GM12892 (cell line): ENCODE measurements at places on chromosomes 5 and 9.

DNA sequence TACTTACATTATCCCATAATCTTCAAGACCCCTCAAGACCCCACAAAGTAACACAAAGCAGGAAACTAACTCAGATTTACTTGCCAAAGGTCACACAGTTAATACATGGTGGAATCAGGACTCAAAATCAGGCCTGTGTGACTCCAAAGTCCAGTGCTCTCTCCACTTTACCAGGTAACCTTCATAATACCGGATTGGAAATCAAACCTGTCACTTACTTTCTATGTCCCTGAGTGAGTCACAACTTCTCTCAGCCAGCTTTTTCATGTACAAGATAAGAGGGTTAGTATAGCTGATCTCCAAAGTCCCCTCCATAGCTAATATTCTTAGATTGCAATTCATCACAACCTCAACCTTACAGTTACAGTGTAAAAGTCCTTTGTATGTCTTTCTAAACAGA is 17.1 kb downstream of the STRBP start:
- no peak for DNase-seq

- DNase-seq = no peak
These were observed 66.2 kb downstream of the SFXN1 start for GRCh38 chr5:175544586-175544985.

- DNase-seq = no peak
These were observed 94.7 kb upstream of the ADAMTSL1 start for GRCh38 chr9:18379073-18379811.

DNA sequence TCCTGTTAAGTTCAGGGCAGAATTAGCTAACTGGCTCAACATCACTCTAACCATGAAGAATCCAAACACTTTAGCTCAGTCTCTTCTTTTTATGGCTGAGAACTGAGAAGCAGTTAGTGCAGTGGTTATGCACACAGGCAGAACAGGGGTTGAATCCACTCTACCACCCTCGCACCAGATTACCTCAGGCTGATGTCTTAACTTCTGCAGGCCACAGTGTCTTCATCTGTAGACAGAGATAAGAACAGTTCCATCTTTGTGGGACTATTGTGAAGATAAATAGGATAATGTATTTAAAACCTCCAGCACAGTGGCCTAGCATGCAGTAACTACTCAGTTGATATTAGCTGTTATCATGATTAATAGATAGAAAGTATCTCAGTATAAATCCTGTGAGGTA is 54.8 kb downstream of the FAM114A2 start:
- no peak for DNase-seq

DNA sequence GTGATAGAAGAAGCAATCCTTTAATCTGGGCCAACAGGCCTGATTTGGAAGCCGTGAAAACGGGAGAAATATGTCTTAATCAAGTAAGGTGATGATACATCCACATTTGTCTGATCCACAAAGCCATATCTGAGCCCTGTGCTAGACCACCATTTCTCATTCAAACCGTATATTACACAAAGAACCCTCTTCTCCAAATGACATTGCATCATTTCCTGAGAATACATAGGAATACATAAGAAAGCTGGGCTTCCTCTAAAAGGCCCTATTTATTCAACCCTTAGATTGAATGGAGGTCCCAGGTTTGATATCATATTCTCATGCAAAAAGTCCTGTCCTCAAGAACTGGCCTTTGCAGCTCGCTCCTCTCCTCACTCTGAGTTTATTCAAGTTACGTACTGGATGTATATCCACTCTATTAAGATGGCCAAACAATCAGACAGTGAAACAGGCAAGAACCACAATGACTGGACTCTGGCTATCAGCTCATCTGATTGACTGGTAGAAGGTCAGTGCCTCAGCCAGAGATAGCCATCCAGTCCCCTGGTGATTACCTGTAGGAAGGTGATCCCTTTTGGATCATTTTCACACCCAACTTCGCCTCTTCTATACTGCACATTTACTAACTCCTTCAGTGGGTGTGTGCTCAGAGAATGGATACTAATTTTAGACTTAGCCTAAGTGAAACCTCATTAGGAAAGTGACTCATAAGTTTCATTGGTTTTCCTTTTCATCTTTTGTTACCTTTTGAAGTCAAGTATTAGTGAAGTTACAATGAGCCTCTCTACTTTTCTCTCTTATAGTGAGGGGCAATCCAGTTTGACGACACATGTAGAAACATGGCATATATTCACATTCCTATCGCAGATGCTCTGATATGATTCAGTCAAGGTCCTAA is 167.6 kb upstream of the WWC1 start:
- peak; percentile 13 for DNase-seq

GRCh38 chr5:77086689-77087483 is at the start of gene ZBED3:
TSS of gene ZBED3 (minus strand) at chr5:77087285. CDS start at chr5:77077878, 9,407 bp downstream.
- peak; percentile 51 for DNase-seq

DNA sequence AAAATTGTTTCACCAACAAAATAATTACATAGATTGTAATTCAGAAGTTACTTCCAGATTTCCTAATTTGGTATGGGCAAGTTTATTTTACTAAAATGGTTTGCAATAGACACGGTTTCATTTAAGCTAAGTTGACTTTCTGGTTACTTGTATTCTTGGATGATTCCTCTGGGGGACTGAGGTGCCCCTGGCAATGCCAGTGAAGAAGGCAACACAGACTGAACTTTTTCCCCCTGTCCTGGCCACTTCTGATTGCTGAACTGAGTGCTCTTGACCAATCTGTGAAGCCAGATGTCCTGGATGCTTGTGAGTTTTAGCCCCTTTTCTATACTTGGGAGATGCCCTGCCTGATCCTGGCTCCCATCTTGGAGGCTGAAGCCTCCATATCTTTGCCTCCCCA is 66.3 kb upstream of the FANCC start:
- DNase-seq = no peak

DNA sequence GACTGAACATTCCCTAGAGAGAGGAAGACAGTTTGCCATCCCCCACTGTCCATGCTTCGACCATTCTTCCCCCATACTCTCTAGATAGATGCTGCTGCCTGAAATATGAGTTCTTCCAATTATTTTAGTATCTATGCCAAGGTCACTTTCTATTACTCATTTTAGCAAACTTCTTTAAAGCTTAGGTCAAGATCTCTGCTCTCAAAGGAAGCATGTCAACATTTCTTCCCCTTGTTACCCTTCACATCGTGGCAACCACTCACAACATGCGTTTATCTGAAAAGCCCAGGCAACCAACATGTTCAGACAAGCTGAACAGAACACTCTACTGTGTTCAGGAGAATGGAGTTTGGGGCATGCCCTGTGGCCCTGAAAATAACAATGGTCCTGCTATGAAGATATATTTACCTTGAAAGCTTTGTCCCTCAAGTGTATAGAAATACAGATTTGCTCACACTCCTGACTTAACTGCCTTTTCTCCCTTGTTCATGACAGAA is 138.4 kb upstream of the KIF2A start:
- DNase-seq = no peak

- no peak for DNase-seq
These were observed 180.0 kb upstream of the PTGER4 start for GRCh38 chr5:40499518-40500273.

GRCh38 chr9:13111778-13112177 is 167.7 kb downstream of the MPDZ start:
- no peak for DNase-seq

DNA sequence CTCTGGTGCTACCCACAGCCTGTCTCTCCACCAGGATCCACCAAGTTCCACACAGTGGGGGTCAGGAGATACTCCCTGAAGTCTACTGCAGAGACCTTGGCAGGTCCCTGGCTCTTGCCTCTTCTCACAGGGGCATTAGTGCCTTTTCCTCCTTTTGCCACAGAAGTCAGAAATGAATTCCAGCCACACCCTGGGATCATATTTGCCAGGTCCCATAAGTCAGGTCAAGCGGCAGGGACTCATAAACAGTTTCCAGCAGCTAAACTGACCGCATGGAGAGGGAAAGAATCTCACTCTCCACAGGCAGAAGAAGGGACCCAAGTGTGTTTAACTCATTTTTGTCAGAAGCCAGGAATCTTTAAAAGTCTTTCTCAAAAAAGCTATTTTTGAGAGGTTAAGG is 13.3 kb upstream of the IFNK start:
- DNase-seq = no peak

GRCh38 chr9:16308645-16309044 is 561.8 kb downstream of the BNC2 start:
- no peak for DNase-seq

- no peak for DNase-seq
These were observed 120.2 kb upstream of the FSTL4 start for GRCh38 chr5:133732536-133732935.

- no peak for DNase-seq
These were observed 154.3 kb downstream of the KDM4C start for GRCh38 chr9:6911901-6912638.

DNA sequence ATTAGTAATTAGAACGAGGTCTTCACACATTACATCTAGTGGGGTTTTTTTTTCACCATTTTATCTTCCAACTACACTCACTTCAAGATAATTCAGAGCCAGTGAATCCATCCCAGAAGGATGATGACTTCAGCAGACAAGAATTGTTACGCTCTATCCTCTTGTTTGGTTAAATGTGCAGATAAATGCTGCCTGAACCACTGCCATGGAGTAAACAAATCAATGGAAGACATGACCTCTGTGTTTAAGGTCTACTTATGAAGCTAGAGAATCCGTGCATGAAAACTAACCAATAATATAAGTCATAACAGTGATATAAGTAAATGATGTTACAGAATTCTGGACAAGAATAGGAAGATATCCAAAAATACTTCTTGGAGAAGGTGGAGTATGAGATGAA is 602.6 kb downstream of the TLR4 start:
- no peak for DNase-seq

DNA sequence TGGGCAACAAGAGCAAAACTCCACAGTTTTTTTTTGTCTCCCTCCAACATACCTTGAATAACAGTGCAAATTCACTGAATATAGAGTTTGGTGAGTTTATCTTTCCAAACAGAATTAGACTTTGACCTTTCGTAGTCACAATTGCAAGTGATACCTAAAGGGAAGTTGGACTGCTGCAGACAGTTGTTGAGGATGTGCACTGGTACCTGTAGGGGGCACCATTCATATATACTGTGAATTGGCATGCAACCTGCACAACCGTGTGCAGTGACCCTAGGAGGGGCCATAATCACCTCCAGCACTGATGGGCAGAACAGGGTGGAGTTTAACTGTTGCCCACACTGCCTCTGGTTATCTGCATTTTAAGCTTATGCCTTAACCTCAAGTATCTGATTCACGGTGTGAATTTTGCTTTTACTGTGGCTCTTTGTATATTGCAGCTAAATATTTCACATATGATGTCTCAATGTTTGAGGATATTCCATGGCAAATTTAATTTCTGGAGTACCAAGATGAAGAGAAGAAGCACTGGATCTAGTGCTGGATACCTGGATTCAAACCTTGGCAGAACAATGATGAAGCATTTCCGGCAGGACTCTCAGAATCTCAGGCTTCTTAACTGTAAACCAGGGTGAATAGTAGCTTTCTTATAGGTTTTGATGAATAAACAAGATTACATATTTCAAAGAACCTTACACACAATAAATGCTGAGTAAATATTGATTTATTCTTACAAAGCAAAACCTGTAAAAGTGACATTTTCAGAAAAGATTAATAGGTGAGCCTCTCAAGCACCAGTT is 144.3 kb downstream of the ACTBL2 start:
- DNase-seq = no peak

DNA sequence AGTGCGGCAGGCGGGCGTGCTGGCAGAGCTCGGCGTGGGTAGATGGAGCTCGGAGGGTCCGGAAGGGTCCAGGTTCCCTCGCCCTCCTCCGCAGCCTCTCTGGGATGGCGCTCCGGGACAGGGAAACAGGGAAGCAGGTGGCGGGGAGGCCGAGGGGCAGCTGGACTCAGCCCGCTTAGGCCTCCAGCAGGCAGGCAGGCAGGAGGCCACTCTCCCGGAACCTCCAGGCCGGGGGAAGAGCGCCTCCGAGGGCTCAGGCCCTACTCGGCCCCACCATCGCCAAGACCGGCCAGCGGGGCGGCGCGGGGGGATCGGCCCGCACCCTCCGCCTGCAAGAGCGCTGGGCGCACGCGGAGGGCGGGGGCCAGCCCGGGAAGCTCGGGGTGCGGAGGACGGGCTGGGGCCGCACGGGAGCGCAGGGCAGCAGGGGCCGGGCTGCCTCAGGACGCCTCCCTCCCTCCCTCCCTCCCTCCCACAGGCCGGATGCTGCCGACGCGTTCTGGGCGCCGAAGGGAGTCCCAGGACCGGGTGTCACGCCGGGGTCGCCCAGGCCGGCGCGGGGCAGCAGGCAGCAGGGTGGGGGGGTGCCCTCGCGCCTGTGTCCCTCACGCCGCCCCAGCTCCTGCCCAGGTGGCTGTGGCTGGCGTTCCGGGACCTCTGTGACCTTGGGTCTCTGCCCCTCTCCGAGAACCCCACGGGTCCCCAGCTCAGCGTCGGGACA is 977 bp downstream of the MGAT4B start:
- peak; percentile 83 for DNase-seq

- no peak for DNase-seq
These were observed 1124.6 kb downstream of the DTWD2 start for GRCh38 chr5:117863586-117864296.

DNA sequence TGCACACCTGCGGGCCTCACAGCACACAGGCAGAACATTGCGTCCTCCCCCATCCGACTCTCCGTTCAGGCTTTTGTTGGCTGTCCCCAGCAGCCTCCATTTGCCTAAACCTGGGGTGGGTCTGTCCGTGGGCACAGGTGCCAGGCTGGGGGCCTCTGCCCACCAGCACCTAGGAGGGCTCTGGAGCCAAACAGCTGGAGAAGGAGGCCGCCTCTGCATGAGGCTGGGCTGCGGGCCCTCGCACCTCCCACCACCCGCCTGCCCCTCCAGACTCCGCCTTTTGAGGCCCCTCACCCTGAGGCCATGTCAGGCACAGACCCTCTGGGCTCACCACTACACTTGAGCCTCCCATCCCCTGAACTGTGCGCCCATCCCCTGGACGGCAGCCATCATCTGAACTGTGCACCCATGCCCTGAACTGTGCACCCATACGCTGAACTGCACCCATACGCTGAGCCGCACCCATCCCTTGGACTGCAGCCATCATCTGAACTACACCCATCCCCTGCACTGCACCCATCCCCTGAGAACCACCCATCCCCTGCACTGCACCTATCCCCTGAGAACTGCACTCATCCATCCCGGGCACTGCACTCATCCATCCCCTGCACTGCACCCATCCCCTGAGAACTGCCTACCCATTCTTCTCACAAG is 98.0 kb upstream of the OTULINL start:
- DNase-seq = no peak

DNA sequence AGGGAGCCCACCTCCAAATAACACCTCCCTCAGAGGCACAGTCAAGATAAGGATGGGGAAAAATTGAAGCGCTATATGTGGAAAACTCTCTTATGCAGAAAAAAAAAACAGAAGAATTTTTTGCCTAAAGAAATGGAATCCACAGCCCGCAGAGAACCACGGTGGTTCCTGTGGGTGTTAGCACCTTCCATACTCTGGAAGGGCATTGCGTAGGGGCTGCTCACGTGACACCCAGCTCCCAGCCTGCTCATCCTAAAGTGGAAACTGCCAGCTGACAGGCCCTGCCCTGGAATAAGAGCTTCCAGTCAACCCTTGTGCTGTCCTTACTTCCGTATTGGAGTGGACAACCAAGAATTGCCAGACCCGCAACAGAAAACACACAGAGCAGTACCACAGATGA is 142.5 kb downstream of the FSTL4 start:
- no peak for DNase-seq
